ENCODE measurements at places on chromosomes 2 and 18.
A peak's percentile ranks its signal among the peaks of the same experiment; 100 is the strongest.

DNA sequence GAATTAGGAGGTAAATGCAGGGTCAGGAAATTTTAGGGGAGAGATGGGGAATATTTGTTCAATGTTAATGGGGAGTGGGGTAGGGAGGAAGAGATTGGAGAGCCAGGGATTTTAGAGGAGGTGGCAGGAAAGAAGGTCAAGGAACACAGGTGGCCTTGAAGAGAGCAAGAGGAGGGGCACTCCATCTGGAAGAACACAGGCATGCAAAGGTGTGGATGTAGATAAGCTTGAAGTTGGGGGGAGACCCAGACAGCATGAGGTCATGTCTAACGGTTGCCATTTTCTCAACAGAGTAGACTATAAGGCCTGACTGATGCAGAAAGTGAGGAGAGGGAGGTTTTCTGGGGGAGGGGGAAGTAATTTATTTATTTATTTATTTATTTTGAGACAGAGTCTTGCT, 77.5 kb downstream of the MAIP1 start:
- DNase-seq: no peak

- no peak for DNase-seq
These were observed 17.1 kb downstream of the KRCC1 start for GRCh38 chr2:88038263-88039105.

GRCh38 chr2:171551836-171552235, 29.6 kb downstream of the CYBRD1 start:
- DNase-seq: no peak

GRCh38 chr2:205197468-205198139, 484.7 kb upstream of the NRP2 start:
- no peak for DNase-seq

GRCh38 chr2:202038471-202039277, 5.0 kb downstream of the FZD7 start:
- DNase-seq: no peak

DNA sequence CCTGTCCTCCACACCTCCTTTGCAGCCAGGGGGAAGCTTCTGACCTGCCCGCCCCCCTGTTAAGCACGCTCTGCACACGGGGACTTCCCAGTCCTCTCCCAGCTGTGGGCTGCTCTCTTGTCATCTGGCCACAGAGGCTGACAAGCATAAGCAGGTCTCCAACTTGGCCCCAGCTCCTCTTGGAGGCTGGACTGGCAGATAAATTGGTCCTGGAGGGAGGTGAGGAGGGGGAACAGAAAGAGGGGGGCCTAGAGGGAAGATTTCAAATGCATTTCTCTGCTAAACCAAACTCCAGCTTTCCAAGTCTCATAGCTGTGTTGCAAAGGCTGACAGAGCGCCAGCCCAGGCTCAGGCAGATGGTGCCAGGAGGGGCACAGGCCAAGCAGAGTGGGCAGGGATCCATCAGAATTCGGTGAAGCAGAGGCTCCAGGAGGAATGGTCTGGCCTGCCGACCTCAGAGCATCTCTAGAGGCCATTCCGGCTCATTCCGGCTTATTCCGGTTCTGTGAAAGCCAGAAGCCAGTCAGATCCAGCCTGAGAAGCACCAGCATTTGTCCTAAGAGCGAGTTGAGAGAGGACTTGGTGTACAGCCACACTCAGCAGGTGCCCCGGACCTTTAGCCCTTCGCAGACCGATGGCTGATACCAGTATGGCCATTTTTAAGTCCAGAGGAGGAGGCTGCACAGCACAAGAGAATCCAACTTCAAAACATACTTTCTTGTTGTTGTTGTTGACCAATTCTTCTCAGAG, 508.9 kb upstream of the MYT1L start:
- peak; percentile 80 for DNase-seq

GRCh38 chr18:78634061-78634696, 345.4 kb upstream of the SALL3 start:
- DNase-seq: no peak

GRCh38 chr2:97806738-97807618, 93.6 kb downstream of the ZAP70 start:
- peak; percentile 91 for DNase-seq

GRCh38 chr2:235467588-235467987, 26.3 kb upstream of the AGAP1 start:
- DNase-seq: no peak

DNA sequence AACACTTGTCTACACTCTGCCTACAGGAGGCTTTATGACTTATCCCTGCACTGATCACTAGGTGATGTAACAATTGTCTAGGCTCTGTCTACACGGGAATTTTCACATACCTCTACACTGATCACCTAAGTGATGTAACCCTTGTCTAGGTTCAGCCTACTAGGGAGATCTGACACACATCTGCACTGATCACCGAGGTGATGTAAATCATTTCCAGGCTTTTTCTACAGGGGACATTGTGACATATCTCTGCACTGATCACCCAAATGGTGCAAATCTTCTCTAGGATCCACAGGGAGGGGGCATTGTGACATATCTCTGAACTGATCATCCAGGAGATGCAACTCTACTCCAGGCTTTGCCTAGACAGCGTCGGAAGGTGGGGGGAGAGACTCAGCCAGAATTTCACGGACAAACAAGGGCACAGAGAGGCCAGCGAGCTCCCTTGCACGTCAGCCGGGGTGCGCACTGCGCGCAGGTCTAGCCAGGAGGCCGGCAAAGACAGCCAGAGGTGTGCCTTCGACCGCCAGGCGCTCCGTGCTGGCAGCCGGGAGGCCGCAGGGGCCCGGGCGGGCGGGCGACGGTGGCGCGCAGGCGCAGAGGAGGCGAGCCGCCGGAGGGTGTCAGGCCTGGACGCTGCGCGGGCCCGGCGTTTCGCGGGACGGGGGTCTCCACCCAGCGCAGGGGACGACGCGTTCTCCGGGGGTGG, 46.9 kb upstream of the USP14 start:
- DNase-seq: peak; percentile 94

- peak; percentile 57 for DNase-seq
These were observed 524.0 kb upstream of the ID2 start for GRCh38 chr2:8157621-8158430.

- DNase-seq: no peak
These were observed 259.9 kb downstream of the NDUFA10 start for GRCh38 chr2:239765076-239765845.

Data from osteocyte (in vitro differentiated cells).